ENCODE measurements at places on chromosomes 3 and 15.

- H3K4me3 ChIP-seq: no peak overlapping the region
- H3K4me1 ChIP-seq: peaks cover 5% of the 10 kb centered on the region
- no peaks in the 10 kb centered on the region for H3K36me3 ChIP-seq
- H3K27ac ChIP-seq: peak overlapping the region; percentile 14
- DNase-seq: no peak
- H3K27me3 ChIP-seq: peaks cover 17% of the 10 kb centered on the region
Observed at GRCh38 chr15:38818157-38818790, 253.7 kb upstream of the RASGRP1 start.

- H3K36me3 ChIP-seq: no peaks in the 10 kb centered on the region
- peaks cover 17% of the 10 kb centered on the region for H3K27me3 ChIP-seq
- peaks cover 7% of the 10 kb centered on the region for H3K4me1 ChIP-seq
- H3K4me3 ChIP-seq: no peak overlapping the region
Observed at GRCh38 chr3:58639001-58639400, 27.6 kb downstream of the FAM3D start.

GRCh38 chr3:146166415-146166821 lies 5.4 kb upstream of the PLOD2 start:
- DNase-seq: no peak
- no peak overlapping the region for H3K27ac ChIP-seq
- H3K4me1 ChIP-seq: no peaks in the 10 kb centered on the region
- peaks cover 23% of the 10 kb centered on the region for H3K27me3 ChIP-seq
- H3K4me3 ChIP-seq: no peak overlapping the region
- H3K36me3 ChIP-seq: no peaks in the 10 kb centered on the region

GRCh38 chr3:186354100-186354499 lies 7.9 kb downstream of the DGKG start:
- DNase-seq: no peak
- H3K4me3 ChIP-seq: no peak overlapping the region
- peaks cover 2% of the 10 kb centered on the region for H3K4me1 ChIP-seq
- H3K27ac ChIP-seq: no peak overlapping the region
- H3K36me3 ChIP-seq: no peaks in the 10 kb centered on the region

DNA sequence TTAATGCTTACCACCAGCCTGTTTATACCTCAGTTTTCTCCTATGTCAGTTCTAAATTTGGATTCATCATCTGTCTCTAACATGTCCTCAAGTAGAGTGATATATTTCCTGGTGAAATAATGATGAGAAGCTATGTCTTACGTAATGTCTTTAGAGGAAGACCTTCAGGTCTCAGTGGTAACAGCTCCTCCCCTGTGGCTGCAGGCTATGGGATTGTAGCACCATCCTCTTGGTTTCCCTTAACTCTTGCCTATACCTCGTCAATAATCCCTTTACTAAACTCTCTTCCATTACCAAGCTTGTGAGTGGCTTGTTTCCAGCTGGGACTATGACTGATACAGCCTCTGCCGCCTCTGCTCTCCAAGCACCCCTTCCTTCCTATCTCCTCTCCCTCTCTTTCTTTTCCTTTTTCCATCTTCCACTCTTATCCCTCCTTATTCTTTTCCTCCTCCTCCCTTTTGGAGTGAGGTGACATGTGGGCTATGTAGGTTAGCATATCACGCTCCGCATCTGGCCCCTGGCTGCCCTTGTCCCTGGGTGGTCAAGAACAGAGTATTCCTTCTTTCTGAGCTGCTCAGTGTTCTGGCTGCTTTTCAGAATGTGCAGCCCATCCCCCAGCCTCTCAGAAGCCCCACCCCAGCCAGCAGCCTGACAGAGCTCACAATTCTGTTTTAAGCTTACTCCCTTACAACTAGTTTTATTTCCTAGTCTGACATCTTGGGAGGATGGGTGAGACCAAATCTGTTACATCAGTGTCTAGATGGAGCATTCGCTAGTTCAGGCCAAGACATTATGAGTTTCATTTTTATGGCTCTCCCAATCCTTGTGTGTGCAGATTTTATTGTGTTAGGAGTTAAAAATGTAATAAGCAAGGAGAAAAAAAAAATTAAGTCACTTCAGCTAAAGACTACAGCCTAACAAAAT lies 75.0 kb upstream of the RNU6-1 start:
- peaks cover 3% of the 10 kb centered on the region for H3K4me1 ChIP-seq
- DNase-seq: no peak
- H3K36me3 ChIP-seq: peaks cover 8% of the 10 kb centered on the region
- no peak overlapping the region for H3K4me3 ChIP-seq

DNA sequence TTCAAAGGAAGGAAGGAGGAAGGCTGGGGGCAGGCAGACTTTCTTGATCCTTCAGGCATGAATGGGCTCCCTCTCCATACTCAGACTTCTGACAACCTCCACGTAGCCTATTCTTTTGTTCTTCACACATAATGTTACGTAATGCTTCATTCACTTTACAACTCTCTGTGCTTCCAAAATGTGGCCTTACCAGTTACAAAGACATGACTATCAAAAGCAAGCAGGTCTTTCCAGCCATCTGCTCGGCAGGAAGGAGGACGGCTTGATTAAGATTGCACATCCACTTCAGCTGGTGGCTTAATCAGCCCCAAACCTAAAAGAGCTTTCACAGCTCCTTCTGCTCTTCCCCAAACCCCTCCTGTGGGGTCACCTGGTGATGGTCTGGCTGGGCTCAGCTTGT lies 263.2 kb downstream of the XXYLT1 start:
- H3K4me3 ChIP-seq: no peak overlapping the region
- no peak overlapping the region for H3K27ac ChIP-seq
- DNase-seq: no peak
- peaks cover 30% of the 10 kb centered on the region for H3K4me1 ChIP-seq
- no peaks in the 10 kb centered on the region for H3K27me3 ChIP-seq

DNA sequence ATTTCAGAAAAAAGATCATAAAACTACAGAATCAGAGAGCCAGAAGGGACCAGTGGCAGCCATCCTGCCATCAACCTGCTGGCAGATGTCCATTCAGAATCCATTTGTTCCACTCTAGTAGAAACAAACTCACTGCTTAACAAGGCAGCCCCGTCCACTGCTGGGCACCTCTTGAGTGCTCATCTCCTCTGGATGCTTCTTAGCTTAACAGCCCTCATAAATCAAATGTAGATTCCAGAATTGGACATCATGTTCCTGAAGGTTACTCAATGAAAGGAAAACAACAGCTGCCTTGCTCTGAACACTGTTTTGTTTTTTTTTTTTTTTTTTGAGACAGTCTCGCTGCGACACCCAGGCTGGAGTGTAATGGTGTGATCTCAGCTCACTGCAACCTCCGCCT lies 37.3 kb downstream of the ABCC5 start:
- DNase-seq: no peak
- no peak overlapping the region for H3K4me3 ChIP-seq
- H3K27ac ChIP-seq: no peak overlapping the region
- H3K27me3 ChIP-seq: no peaks in the 10 kb centered on the region
- peaks cover 22% of the 10 kb centered on the region for H3K36me3 ChIP-seq

DNA sequence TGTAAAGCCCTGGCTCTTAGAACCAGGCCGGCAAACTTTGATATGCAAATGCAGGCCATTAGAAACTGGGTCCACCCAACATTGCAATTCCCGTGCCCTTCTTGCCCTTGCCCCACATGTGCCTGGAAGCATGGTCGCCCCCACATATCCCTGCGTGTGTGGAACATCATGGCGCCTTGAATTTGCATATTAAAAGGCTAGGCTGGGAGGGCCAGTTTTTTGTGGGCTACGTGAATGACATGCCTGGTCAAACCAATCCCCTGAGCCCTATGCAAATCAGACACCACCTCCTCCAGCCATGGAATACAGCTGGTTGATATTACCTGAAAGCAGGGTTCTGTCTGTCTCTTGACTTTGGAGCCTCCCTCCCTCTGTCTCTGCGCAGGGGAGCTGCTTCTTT lies 58.7 kb upstream of the ARHGEF26 start:
- no peak for DNase-seq
- H3K27me3 ChIP-seq: no peaks in the 10 kb centered on the region
- no peaks in the 10 kb centered on the region for H3K36me3 ChIP-seq
- H3K4me3 ChIP-seq: no peak overlapping the region
- H3K27ac ChIP-seq: no peak overlapping the region

- no peak for DNase-seq
- H3K27me3 ChIP-seq: no peaks in the 10 kb centered on the region
- no peak overlapping the region for H3K4me3 ChIP-seq
- peaks cover 4% of the 10 kb centered on the region for H3K4me1 ChIP-seq
- no peak overlapping the region for H3K27ac ChIP-seq
Observed at GRCh38 chr3:177746337-177746933, 549.2 kb upstream of the TBL1XR1 start.

DNA sequence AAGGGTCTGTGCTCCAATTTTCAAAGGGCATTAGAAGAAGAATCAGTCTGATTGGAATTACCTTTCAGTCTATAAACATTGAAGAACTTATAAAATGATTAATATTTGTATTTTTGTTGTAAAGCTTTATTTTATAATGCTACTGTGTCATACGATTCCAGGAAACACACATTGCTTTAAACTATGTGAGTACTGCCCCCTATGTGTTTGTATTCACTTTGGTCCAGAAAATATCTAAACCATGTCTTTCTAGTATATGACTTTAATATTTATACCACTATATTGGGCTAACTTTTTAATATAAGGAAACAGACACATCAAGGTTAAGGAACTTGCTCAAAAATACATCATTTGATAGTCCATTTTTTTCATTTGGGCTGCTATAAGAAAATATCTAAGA lies 3.2 kb upstream of the RIOX2 start:
- H3K4me1 ChIP-seq: peaks cover 20% of the 10 kb centered on the region
- no peak for DNase-seq
- H3K4me3 ChIP-seq: no peak overlapping the region
- no peaks in the 10 kb centered on the region for H3K36me3 ChIP-seq
- no peak overlapping the region for H3K27ac ChIP-seq

- no peak overlapping the region for H3K4me3 ChIP-seq
- no peak overlapping the region for H3K27ac ChIP-seq
- DNase-seq: no peak
- no peaks in the 10 kb centered on the region for H3K36me3 ChIP-seq
Observed at GRCh38 chr15:55861115-55861514, 118.2 kb upstream of the PRTG start.

DNA sequence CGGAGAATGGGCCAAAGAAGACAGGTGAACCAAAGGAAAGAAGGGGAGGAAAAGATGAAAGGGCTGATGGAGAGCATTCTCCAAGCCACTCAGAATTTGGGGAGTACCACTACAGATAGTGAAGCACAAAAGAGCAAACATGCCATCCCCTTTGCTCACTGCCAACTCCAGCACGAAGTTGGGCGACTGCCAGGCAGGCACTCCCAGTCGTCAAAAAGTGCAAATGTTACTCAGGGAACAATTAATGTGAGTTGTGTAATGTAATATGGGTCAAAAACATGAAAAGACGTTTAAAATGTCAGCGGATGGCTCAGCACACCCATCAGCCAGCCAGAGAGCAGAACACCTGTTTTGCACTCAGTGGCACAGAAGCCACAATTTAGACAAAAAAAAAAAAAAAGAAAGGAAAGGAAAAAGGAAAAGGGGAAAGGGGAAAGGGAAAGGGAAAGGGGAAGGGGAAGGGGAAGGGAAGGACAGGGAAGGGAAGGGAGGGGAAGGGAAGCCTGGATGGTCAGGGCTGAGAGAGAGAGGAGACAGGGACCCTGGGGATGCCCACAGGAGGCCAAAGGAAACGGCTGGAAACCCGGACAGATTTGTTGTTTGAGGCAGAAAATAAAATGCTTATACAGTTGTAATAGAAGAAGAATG lies 82.7 kb downstream of the COL8A1 start:
- no peaks in the 10 kb centered on the region for H3K4me1 ChIP-seq
- DNase-seq: no peak
- H3K27ac ChIP-seq: no peak overlapping the region
- no peak overlapping the region for H3K4me3 ChIP-seq
- no peaks in the 10 kb centered on the region for H3K36me3 ChIP-seq

- H3K4me3 ChIP-seq: no peak overlapping the region
- H3K27ac ChIP-seq: no peak overlapping the region
- H3K4me1 ChIP-seq: no peaks in the 10 kb centered on the region
- no peaks in the 10 kb centered on the region for H3K36me3 ChIP-seq
Observed at GRCh38 chr3:65888980-65889706, 149.6 kb downstream of the MAGI1 start.

DNA sequence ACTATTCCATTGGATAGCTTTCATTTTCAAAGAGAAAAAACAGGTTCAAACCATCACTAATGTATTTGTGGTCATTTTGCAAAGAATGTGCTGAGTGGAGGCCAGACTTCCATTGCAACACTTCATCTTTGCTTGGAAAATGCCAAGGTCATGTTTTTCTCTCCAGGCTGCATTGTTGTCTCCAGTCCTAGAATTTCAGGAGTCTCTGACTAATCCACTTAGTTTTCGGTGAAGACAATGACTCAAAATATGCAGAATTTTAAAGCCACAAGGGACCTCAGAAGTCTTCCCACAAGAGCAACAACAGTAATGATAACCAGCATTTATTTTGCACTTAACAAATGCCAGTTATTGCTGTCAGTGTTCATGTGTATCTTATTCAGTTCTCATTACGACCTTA lies 277.0 kb downstream of the RYR3 start:
- no peak for DNase-seq
- H3K4me1 ChIP-seq: no peaks in the 10 kb centered on the region
- H3K36me3 ChIP-seq: no peaks in the 10 kb centered on the region
- H3K27me3 ChIP-seq: peaks cover 4% of the 10 kb centered on the region
- no peak overlapping the region for H3K4me3 ChIP-seq

GRCh38 chr3:126114443-126115386 lies 30.8 kb upstream of the SLC41A3 start:
- no peak overlapping the region for H3K27ac ChIP-seq
- no peaks in the 10 kb centered on the region for H3K36me3 ChIP-seq
- H3K4me3 ChIP-seq: no peak overlapping the region
- no peak for DNase-seq

- no peaks in the 10 kb centered on the region for H3K36me3 ChIP-seq
- no peaks in the 10 kb centered on the region for H3K4me1 ChIP-seq
- no peak overlapping the region for H3K27ac ChIP-seq
- DNase-seq: no peak
- H3K27me3 ChIP-seq: no peaks in the 10 kb centered on the region
- H3K4me3 ChIP-seq: no peak overlapping the region
Observed at GRCh38 chr3:162597226-162597625, 1100.6 kb downstream of the OTOL1 start.

- peaks cover 5% of the 10 kb centered on the region for H3K36me3 ChIP-seq
- H3K27me3 ChIP-seq: peaks cover 5% of the 10 kb centered on the region
- no peak overlapping the region for H3K27ac ChIP-seq
Observed at GRCh38 chr3:16084887-16085286, 89.6 kb upstream of the GALNT15 start.

DNA sequence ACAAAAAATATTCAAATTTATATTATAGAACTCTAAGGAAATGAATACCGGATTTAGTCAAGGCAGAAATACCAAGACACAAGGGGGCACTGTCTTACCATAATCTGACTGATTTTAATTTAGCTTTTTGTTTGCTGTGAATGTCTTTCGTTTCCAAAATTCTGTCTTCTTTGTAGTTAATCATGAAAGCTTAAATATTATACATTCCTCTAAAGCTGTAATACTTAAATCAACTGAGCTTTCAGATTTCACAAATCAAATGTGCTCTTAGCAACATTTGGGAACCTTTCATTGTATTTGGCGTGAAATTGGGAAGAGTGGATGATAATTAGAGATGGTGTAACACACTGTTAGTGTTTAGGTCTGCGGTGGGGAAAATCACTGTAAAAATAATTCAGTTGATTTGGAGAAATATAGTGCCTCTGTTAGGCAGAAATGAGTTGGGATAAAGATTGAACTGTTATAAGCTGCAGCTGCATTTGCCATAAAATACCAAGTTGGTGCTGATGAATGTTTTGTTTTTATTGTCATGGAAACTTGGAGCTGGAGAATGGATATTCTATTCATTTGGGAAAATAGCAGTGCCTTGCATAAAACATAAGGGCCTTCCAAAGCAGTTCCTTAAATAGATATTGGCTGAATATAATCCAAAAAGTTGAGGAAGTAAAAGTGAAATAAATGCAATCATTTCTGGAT lies 228.2 kb downstream of the TCF12 start:
- no peak for DNase-seq
- H3K36me3 ChIP-seq: peaks cover 17% of the 10 kb centered on the region
- no peak overlapping the region for H3K27ac ChIP-seq
- H3K4me3 ChIP-seq: no peak overlapping the region
- peaks cover 17% of the 10 kb centered on the region for H3K4me1 ChIP-seq
